ENCODE measurements at places on chromosomes 11 and 22.

- no peak for DNase-seq
Measured at GRCh38 chr11:128496692-128497060, 90.7 kb downstream of the ETS1 start.

DNA sequence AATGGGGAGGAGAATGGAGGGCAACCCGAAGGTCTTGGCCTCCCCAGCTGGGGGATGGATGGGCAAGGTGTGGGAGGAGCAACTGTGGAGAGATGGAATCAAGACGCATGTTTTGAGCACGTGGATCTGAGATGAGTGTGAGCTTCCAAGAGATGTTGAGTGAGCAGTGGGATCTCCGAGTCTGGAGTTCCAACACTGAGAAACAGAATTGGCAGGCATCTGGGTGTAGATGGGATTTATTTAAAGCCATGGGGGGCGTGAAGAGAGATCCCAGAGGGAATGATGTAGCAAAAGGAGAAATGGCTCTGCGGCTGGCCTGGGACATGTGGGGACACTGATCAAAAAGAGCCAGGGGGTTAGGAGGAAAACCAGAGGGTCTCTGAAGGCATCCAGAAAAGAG is 95.6 kb downstream of the KIAA1671 start:
- no peak for DNase-seq

DNA sequence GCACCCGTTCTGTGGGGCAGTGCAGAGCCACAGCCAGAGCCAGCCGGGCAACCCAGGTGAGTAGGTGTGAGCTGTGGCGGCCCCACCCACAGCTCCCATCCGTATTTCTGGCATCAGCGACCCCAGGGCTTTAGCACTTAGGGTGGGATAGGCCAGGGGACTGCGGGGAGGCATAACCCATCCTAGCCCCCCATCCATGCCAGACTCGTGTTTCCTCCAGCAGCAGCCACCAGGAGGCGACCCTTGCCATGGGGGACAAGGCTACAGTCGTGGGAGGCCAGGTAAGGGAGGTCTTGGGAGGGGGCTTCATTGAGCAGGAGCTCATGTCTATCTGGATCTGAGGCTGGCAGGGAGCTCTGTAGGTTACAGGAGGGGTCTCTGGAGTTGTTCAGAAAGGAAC is 873 bp downstream of the OTOG start:
- DNase-seq = no peak

- DNase-seq = no peak
Measured at GRCh38 chr11:65716302-65716701, 4.2 kb downstream of the KAT5 start.

DNA sequence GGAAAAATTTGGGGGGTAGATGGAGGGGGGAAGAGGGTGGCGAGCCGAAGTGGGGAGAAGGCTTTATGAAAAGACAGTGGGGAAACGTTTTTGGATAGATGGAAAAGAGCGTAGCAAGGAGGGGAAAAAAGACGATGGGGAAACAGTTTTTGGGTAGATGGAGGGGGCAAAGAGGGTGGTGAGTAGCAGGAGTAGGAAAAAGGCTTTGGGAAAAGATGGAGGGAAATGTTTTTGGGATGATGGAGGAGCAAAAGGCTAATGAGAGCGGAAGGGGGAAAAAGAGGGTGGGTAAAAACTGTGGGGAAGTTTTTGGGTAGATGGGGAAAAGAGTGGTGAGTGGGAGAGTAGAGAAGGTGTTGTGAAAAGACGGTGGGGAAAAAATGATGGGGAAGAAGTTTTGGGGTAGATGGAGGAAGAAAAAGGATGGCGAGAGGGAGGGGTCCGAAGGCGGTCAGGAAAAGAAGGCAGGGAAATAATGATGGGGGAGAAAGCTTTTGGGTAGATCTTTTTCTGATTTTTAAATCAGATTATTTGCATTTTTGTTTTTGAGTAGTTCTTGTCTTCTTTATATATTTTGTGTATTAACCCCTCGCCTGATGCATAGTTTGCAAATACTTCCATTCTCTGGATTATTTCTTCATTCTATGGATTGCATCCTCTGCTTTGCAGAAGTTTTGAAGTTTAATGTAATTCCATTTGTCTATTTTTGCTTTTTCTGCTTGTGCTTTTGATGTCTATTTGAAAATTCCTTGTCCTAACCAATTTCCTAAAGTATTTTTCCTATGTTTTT is 115.3 kb upstream of the SERPIND1 start:
- DNase-seq = no peak

- DNase-seq = no peak
Measured at GRCh38 chr11:95835351-95835750, 45.1 kb downstream of the CEP57 start.

DNA sequence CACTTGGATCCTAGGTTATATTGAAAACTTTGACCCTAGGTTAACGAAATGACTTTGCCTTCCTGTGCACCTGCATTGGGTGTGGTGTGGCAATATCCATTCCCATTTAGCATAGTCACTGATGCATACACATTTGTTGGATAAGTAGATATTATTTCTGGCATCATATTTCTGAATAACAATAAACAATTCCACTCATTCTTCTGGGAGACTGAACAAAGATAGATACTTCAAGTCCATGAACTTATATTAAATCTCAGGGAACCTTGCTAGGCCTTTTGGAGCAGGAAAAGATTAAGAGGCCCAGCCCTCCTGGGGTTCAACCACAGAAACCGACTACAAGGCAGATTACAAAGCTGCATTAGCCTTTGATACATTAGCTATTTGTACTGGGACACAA is 118.9 kb downstream of the MSANTD4 start:
- no peak for DNase-seq

DNA sequence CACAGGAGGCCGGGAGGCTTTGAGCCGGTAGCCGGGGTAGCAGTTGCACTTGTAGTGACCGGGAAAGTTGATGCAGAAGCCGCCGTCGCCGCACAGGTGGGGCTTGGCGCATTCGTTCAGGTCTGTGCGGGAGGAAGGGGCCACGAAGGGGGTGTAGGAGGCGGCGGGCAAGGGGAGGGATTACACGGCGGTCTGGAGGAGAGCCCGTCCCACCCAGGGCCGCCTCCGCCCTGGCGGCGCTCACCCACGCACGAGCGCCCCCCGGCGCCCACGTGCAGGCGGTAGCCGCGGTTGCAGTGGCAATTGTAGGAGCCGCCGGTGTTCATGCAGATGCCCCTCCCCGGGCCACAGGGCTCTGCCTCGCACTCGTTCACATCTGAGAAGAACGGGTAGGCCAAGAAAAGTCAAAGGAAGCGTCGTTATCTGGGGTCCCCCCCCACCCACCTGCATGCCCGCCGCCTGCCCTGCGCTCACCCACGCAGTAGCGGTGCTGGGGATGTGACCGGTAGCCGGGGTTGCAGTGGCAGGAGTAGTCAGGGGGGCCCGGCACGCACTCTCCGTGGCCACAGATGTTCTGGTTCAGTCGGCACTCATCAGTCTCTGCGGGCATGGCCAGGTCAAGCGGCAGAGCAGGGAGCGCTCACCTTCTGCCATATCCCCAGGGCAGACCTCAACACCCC is 10.6 kb downstream of the LTBP3 start:
- peak; percentile 66 for DNase-seq

- no peak for DNase-seq
Measured at GRCh38 chr11:58471892-58472291, 29.9 kb upstream of the OR5B12 start.

GRCh38 chr22:46090631-46091201 is 59.6 kb upstream of the PPARA start:
- DNase-seq = no peak

GRCh38 chr11:128522943-128523518 is 64.3 kb downstream of the ETS1 start:
- peak; percentile 71 for DNase-seq

GRCh38 chr11:82890936-82891335 is 9.3 kb downstream of the PRCP start:
- DNase-seq = no peak

GRCh38 chr11:55942785-55943392 is 6.7 kb upstream of the OR5I1 start:
- no peak for DNase-seq

GRCh38 chr11:13862845-13863392 is 99.6 kb upstream of the SPON1 start:
- no peak for DNase-seq

GRCh38 chr22:41048791-41049717 is 43.3 kb upstream of the EP300 start:
- no peak for DNase-seq

GRCh38 chr11:15969281-15969680 is 387.1 kb downstream of the SOX6 start:
- no peak for DNase-seq

DNA sequence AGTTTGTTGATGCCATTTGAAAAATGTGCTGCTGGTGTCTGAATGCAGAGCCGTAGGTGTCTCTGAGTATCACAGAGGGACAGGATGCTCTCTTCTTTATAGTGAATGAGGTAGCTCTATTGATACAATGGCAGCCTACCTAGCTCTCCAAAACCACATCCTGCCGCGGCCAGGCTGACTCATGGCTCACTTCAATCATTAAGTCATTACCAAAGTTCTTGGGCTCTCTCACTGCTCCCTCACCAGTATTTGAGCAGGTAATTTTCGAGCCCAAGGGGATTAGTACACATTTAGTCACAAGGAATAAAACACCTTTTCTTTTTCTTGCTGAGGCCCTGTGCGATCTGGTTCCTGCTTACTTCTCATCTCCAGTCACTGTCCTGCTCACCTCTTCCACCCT is 509.0 kb upstream of the LARGE1 start:
- DNase-seq = no peak

DNA sequence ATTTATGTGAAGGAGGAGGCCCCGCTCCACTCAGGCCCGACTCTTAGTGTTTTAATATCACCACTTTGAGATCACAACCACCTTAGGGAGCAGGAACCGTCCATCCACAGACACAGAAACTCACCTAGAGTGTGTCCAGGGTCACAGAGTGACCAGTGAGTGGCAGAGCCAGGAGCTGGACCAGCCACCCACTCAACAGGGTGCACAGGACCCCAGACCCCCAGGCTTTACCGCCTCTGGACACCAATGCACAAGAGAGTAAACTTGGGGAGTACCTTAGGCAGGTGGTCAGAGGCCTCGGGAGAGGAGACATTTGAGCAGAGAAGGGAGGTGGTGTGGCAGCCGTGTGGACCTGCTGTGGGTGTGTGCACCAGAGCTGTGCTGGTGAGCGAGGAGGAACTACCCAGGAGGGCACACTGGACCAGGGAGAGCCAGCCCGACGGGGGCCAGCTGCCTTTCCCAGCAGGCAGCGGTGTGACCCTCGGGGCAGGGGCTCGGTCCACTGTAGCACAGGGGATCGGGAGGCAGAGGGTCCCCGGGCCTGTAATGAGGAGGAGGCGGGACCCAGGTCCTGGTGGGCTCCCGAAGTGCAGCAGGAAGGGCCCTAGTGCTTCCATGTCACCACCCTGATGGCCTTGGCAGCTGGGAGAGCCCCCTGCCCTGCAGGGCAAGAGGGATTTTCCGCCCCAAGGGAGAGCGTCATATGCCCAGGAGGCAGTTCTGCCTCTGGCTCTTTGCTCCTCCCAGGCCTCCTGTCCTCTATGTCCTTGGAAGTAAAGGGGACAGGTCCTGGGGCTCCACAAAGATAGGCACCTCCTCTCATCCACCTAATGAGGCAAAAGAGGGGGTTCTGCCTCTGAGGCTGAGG is 7.5 kb upstream of the NLRP6 start:
- DNase-seq = no peak

- no peak for DNase-seq
Measured at GRCh38 chr11:131428853-131429252, 58.4 kb downstream of the NTM start.

- DNase-seq = no peak
Measured at GRCh38 chr11:3710485-3711259, 39.5 kb upstream of the CHRNA10 start.

GRCh38 chr22:43843783-43844530 is 18.4 kb downstream of the SULT4A1 start:
- no peak for DNase-seq

- no peak for DNase-seq
Measured at GRCh38 chr11:94749369-94749768, 18.8 kb upstream of the AMOTL1 start.

- no peak for DNase-seq
Measured at GRCh38 chr11:82673631-82674030, 60.0 kb downstream of the FAM181B start.

GRCh38 chr11:79918846-79919245 is 478.0 kb upstream of the TENM4 start:
- no peak for DNase-seq

DNA sequence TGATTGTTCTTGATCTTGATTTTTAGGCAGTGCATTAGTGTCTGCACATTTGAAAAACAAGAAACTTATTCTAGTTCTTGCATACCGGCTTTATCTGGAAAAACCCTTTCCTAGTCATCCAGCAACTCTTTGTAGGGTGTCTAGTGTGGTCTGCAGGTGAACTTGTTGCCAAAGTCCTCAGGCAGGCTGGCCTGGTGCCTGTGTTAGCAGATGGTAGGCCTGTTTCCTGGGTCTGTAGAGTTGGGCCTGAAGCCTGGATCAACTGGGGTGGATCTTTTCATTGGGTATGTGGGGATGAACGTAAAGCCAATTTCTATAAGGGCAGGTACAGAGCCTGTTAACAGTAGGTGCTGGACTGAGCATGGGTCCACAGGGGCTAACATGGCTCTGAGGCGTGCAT is 5.6 kb upstream of the GLYATL1 start:
- no peak for DNase-seq

GRCh38 chr11:16738947-16739815 is 734 bp downstream of the C11orf58 start:
- peak; percentile 31 for DNase-seq

DNA sequence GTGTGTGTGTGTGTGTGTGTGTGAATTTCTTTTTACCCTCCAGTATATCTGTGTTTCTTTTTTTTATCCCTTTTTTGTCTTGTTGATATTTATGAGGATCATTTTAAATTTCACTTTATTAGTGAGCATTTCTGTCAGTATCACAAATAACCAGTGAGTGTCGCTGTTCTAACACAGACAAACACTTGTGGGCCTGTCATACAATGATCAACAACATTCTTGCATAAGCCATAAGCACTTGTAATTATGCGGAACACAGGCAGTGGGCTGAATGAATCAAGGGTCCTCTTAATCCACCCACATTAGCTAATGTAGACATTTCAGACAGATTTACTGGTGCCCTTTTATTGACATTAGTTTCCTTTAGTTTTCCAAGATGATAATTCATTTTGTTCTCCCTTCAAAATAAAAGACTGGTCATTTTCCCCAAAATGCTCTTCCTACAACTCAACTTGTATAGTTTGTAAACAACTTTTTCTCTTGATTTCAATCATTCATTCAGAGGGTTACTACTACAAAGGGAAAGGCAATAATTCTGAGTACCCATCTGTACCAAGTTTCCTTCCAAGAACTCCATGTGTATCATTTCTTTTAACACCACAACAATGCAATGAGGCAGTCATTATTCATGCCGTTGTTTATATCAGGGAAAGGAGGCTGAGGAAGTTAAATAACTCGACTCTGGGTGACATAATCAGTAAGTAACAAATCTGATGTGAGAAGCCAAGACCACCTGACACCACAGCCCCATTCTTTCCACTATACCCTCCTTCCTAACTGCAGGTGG is 34.5 kb upstream of the ANO3 start:
- no peak for DNase-seq

Data from CD4-positive, alpha-beta T cell treated with Interleukin-12 subunit alpha and Interleukin-12 subunit beta, for 1 hour (primary cell).